Spleen (tissue), 13 donors: ENCODE measurements at places on chromosomes 1 and 21. TPM values are rescaled to one million over a fixed set of nuclear protein-coding genes. Genes with fewer than 3 reads are reported as not detected.

GRCh38 chr1:199020904-199021303 is 382.1 kb downstream of the PTPRC start:
- H3K27me3 ChIP-seq = no peaks in the 10 kb centered on the region
- no peak overlapping the region for H3K27ac ChIP-seq
- no peak overlapping the region for H3K4me3 ChIP-seq
- DNase-seq = peak; percentile 75
- no peaks in the 10 kb centered on the region for H3K36me3 ChIP-seq
- H3K4me1 ChIP-seq = no peaks in the 10 kb centered on the region

DNA sequence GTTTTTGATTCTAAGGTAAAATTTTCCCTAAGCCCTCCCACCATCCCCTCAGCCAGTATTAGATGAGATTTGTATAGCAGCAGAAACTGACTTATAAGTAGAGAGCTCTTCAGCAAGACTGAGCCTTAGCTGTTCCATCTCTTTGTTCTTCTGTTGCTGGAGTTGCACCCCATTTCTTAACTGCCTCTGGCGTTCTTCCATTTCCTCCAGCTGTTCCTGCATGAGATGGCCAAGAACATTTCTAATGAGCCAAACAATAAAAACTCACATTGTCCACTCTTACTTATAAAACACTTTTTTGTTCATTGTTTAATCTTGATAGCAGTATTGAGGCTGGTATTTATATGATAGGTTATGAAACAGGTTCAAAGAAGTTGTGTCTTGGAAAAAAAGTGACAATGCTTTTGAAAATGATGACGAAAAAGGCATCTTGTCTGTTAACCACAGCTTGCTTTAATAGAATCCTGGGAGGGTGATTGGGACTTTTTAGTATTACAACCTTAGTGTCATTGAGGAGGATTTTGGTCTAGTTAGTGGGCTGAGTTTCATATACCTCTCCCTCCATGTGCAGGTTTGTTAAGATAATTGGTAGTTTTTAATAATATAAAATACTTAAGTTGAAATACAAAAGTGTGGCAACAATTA is 18.3 kb downstream of the SYNC start:
- no peaks in the 10 kb centered on the region for H3K27me3 ChIP-seq
- no peak overlapping the region for H3K27ac ChIP-seq
- H3K4me3 ChIP-seq = no peak overlapping the region
- H3K4me1 ChIP-seq = no peaks in the 10 kb centered on the region
- peaks cover 3% of the 10 kb centered on the region for H3K36me3 ChIP-seq

GRCh38 chr1:20885121-20885520 is 98.0 kb upstream of the HP1BP3 start:
- H3K4me1 ChIP-seq = no peaks in the 10 kb centered on the region
- DNase-seq = no peak
- H3K4me3 ChIP-seq = no peak overlapping the region
- peaks cover 71% of the 10 kb centered on the region for H3K36me3 ChIP-seq
- H3K27ac ChIP-seq = no peak overlapping the region
- no peaks in the 10 kb centered on the region for H3K27me3 ChIP-seq

DNA sequence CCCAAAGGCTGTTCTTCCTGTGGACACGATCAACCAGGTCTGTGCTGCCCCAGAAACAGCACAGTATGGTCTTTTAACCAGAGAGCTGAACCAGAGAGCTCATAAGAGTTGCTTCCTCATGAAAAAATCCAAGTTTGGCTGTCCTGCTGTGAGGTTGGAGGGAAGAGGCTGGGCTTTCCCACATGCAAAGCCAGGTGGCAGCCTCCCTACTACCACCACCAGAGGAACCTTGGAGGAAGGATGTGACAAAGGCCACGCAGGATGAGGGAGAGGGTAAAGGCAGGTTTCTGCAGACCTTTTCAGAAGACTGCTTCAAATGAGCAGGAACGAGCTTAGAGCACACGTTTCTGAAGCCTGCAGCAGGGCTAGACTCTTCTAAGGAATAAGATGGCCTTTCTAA is 27.1 kb downstream of the FAM78B start:
- H3K4me3 ChIP-seq = no peak overlapping the region
- no peaks in the 10 kb centered on the region for H3K27me3 ChIP-seq
- no peak for DNase-seq

GRCh38 chr1:29504709-29505410 is 268.5 kb downstream of the PTPRU start:
- no peak for DNase-seq
- no peak overlapping the region for H3K4me3 ChIP-seq
- H3K36me3 ChIP-seq = no peaks in the 10 kb centered on the region

- H3K4me3 ChIP-seq = no peak overlapping the region
- no peaks in the 10 kb centered on the region for H3K4me1 ChIP-seq
- H3K27me3 ChIP-seq = no peaks in the 10 kb centered on the region
- H3K36me3 ChIP-seq = peaks cover 44% of the 10 kb centered on the region
- DNase-seq = no peak
Measured at GRCh38 chr1:6075748-6076147, 30.1 kb downstream of the KCNAB2 start.

DNA sequence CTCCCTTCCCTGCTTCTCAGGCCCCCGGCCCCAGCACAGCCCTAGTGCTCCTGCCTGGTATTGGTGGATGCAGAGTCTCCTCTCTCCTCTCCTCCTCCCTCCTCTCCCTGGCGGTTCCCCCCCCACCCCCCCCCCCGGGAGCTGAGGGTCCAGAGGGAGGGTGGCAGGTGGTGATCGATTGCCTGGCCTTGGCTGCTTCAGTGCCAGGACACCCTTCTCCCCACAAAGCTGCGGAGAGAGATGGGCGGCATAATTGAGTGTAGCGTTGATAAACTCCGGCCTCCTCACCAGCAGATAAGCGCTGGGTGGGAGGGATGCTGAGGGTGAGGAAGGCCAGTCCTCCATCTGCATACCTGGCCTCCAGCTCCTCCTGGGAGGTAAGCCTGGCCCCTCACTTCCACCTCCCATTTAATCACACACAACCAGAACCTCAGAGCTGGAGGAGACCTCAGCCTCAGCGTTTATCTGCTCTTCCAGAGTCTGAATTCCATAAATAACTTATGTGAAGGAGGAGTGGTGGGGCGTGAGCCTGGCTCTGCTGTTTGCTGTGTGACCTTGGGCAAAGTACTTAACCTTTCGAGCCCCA is 60.8 kb downstream of the LRRN2 start:
- no peaks in the 10 kb centered on the region for H3K27me3 ChIP-seq
- DNase-seq = no peak
- no peak overlapping the region for H3K4me3 ChIP-seq
- no peak overlapping the region for H3K27ac ChIP-seq

DNA sequence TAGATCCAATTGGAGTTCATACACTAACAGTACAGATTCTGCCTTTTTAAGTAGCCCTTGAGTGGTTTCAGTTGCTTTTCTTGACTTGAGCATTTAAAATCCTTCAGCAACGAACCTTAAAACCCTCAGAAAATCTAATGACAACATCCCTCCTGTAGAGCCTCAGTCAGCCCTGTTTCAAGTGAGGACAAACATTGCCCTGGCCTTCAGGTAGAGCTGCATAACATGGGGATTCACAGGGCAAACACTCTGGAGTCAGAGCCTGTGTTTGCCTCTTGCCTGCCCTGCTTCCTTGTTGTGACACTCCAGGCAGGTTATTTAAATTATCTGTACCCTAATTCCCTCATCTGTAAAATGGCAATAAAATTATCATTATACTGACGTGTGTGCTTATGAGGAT is 96.1 kb upstream of the KCNA3 start:
- H3K36me3 ChIP-seq = no peaks in the 10 kb centered on the region
- no peak for DNase-seq
- H3K27me3 ChIP-seq = no peaks in the 10 kb centered on the region
- peaks cover 4% of the 10 kb centered on the region for H3K4me1 ChIP-seq

GRCh38 chr1:235910357-235911299 is 43.9 kb upstream of the LYST start:
- no peaks in the 10 kb centered on the region for H3K36me3 ChIP-seq
- no peaks in the 10 kb centered on the region for H3K4me1 ChIP-seq
- H3K27ac ChIP-seq = no peak overlapping the region
- DNase-seq = no peak

GRCh38 chr1:228978484-228979324 is 243.4 kb downstream of the RHOU start:
- H3K27me3 ChIP-seq = no peaks in the 10 kb centered on the region
- H3K4me3 ChIP-seq = no peak overlapping the region
- H3K4me1 ChIP-seq = no peaks in the 10 kb centered on the region
- H3K36me3 ChIP-seq = no peaks in the 10 kb centered on the region
- H3K27ac ChIP-seq = no peak overlapping the region

- peaks cover 41% of the 10 kb centered on the region for H3K4me1 ChIP-seq
- H3K27ac ChIP-seq = peak overlapping the region; percentile 94
- DNase-seq = no peak
Measured at GRCh38 chr1:26748351-26748750, 39.4 kb upstream of the PIGV start.

- no peak overlapping the region for H3K4me3 ChIP-seq
- no peaks in the 10 kb centered on the region for H3K27me3 ChIP-seq
- H3K4me1 ChIP-seq = peaks cover 10% of the 10 kb centered on the region
- H3K36me3 ChIP-seq = no peaks in the 10 kb centered on the region
- no peak overlapping the region for H3K27ac ChIP-seq
Measured at GRCh38 chr1:110183642-110184167, 26.4 kb upstream of the KCNC4 start.

- no peaks in the 10 kb centered on the region for H3K27me3 ChIP-seq
- H3K4me3 ChIP-seq = no peak overlapping the region
- H3K36me3 ChIP-seq = no peaks in the 10 kb centered on the region
Measured at GRCh38 chr21:28754862-28755261, 237.8 kb downstream of the LTN1 start.

DNA sequence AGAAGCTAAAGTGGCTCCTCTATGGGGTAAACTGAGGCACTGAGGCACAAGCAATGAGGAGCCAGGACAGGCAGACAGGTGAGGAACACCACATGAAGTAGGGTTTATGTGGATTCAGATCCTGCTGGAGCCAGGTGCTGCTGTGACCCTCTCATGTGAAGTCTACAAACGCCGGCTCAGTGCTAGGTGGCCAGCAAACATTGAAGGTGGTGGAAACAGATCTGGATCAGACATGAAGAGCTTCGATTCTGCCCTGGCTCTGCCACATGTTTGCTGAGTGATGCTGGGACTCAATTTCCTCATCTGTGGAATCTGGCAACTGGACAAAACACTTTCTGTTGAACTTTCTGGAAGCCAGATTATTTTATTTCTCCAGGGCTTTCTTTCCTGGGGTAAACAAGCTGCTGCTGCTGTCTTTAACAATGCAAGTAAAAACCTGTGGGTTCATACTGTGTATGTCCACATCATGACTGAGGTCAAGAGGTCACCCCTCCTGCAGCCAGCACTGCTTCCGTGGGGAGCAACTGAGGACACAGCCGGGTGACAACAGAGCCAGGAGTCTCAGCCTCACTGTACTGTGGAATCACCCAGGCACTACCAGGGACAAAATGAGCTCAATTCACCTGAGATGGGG is 33.3 kb downstream of the HMGB4 start:
- no peak overlapping the region for H3K4me3 ChIP-seq
- no peaks in the 10 kb centered on the region for H3K27me3 ChIP-seq
- H3K36me3 ChIP-seq = no peaks in the 10 kb centered on the region
- no peak for DNase-seq
- H3K27ac ChIP-seq = no peak overlapping the region
- H3K4me1 ChIP-seq = no peaks in the 10 kb centered on the region

DNA sequence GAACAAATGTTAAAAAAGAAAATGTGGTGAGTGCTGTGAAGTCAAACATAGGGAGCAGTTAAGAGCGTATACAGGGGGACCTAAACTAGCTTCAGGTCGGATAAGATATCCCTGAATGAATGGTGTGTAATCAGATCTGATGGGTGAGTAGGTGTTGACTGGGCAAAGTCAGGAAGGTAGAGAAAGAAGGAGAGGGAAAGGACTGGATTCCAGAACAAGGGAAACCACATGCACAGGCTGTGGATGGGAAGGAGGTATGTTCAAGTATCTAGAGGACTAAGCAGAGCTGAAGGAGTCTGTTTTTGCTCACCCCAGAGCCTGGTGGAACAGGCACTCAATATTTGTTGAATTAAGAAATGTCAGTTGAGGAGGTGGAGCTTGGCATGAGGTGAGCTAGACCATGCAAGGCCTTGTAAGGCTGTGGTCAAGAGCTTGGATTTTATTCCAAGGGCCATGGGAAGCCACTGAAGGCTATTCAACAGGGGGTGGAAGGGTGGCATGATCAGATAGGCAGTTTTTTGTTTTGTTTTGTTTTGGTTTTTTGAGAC is 27.4 kb downstream of the MAP7D1 start:
- H3K27me3 ChIP-seq = no peaks in the 10 kb centered on the region
- H3K4me1 ChIP-seq = peaks cover 11% of the 10 kb centered on the region
- H3K4me3 ChIP-seq = no peak overlapping the region
- H3K36me3 ChIP-seq = peaks cover 42% of the 10 kb centered on the region
- DNase-seq = no peak
- H3K27ac ChIP-seq = peak overlapping the region; percentile 19

- no peak overlapping the region for H3K4me3 ChIP-seq
- H3K36me3 ChIP-seq = no peaks in the 10 kb centered on the region
- no peaks in the 10 kb centered on the region for H3K27me3 ChIP-seq
- H3K4me1 ChIP-seq = no peaks in the 10 kb centered on the region
- no peak for DNase-seq
Measured at GRCh38 chr1:237913345-237913744, 22.6 kb upstream of the ZP4 start.

DNA sequence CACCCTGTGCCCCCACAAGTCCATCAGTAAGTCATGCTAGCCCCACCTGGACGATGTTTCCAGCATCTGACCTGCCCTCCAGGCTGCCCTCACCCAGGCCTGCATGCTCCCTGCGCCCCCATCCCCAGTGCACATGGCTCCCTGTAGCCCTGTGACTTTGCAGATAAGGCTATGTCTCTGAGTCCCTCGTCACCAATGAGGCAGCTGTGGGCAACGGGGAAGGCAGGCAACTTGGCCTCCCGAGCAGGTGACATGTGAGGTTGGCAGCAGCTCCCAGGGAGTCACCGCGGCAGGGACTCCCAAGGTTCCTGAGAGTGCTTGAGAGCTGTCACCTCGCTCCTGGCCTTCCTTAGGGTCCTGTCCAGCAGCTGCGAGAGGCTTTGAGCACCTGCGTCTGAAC is 32.4 kb upstream of the AGPAT3 start:
- no peaks in the 10 kb centered on the region for H3K27me3 ChIP-seq
- DNase-seq = peak; percentile 41
- H3K36me3 ChIP-seq = no peaks in the 10 kb centered on the region

- DNase-seq = peak; percentile 31
- no peaks in the 10 kb centered on the region for H3K27me3 ChIP-seq
- H3K27ac ChIP-seq = no peak overlapping the region
- H3K4me3 ChIP-seq = no peak overlapping the region
- H3K4me1 ChIP-seq = no peaks in the 10 kb centered on the region
Measured at GRCh38 chr1:200931776-200932175, 37.1 kb downstream of the INAVA start.

PROX1 gene
- 105 TPM for total RNA-seq

RHBDL2 gene
- total RNA-seq = not detected

IL12RB2 gene
- 1.7 TPM for total RNA-seq

MATN1 gene
- total RNA-seq = 0.72 TPM

GPR37L1 gene
- not detected for total RNA-seq

RGS1 gene
- total RNA-seq = 52.9 TPM

HSPG2 gene
- total RNA-seq = 395 TPM

ITLN2 gene
- total RNA-seq = not detected

RBP7 gene
- total RNA-seq = 104 TPM

TFAP2E gene
- not detected for total RNA-seq

PPT1 gene
- total RNA-seq = 180 TPM

PRRX1 gene
- total RNA-seq = 4.9 TPM
